ENCODE measurements at places on chromosomes 12 and 14.

- no peak for DNase-seq
Measured at GRCh38 chr14:33714527-33715226, 236.2 kb downstream of the EGLN3 start.

GRCh38 chr12:99092100-99092851 is 447.2 kb downstream of the APAF1 start:
- no peak for DNase-seq

DNA sequence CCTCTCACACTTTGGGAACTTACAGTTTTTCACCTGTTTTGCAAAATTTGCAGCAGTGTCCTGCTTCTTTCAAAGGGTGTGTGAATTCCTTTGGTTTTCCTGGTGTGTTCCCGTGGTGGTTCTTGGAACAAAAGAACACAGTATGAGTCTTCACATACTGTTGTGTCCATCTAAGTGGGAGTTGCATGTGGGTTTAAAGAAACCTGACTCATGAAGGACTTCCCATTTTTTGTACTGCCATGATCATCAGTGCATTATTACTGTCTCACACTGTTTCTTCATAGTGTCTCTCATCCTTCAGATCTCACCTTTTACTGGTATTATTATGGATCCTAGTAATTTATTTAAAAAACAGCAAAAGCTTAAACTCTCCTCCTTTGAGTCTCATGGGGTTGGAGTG is 3.8 kb upstream of the GZMH start:
- no peak for DNase-seq

DNA sequence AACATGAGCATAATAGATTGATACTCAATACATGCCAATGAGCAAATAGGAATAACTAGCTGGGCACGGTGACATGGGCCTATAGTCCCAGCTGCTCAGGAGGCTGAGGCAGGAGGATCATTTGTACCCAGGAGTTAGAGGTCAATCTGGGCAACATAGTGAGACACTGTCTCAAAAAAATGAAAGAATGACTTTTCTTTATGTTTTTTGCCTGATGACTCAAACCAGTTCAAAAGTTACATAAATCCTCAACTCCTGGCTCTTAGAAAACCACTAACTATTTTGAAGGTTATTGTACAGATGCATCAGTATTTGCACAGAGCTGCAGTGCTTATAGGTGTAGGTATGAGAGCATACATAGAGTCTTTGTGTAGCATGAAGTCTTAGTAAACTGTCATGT is 219.2 kb upstream of the RGS6 start:
- no peak for DNase-seq

GRCh38 chr14:72722201-72722785 is 171.6 kb downstream of the DPF3 start:
- DNase-seq: no peak

GRCh38 chr12:89185181-89185580 is 167.1 kb downstream of the DUSP6 start:
- DNase-seq: no peak

DNA sequence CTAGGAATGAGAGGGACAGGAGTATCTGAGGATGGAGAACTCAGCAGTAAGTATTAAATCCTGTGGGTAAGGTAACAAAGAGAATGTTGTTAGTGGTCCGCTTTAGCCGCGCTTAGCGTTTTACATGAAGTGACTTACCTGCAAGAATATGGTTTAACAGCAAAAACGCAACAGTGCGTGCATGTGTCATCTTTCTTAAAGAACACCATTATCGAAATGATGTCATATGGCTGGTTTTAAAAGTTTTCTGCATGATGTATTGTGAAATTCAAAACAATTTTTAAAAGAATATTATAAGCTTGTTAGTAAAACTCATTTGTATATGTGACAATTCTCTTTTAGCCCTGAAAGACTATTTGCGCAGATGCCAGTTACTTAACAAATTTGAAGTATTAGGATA is 1.7 kb downstream of the LEMD3 start:
- DNase-seq: no peak

DNA sequence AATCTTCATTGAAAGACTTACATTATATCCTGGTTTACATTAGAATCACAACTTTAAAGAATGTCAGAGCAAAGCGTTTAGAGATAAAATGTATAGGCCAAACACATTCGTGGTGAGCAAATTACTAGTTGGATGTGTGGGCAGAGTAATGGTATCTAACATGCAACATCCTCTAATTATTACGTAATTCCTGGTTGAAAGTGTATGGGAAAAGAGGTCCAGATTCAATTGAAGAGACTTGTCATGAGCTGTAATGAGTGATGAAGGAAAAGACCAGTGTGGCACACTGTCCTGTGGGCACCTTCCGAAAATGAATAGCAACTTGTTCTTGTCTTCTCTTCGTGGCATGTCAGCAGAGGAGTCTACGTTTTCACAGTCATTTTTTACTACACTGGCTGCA is 192.8 kb downstream of the LRIG3 start:
- DNase-seq: no peak
